ENCODE measurements at places on chromosomes 2 and 18.

GRCh38 chr2:70069049-70069448 is 18.2 kb upstream of the PCBP1 start:
- DNase-seq, result no peak

DNA sequence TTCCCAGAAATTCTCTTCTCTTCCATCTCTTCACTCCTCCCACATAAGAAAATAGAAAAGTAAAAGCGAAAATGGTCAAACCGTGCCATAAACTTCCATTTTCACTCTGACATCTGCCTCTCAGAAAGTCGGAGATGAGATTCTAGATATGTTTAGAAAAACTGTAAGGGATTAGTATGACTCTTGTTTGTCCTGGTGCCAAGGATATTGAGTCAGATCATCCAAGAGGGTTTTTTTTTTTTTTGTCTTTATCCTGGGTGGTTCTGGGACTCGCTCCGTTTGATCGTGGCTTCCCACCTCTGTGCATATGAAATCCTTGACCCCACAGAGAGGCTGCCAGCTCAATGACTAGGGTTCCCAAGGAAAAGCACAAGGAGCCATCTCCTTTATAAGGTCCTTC is 17.3 kb downstream of the EN1 start:
- DNase-seq, result no peak

GRCh38 chr2:239120664-239121063 is 272.8 kb downstream of the TWIST2 start:
- DNase-seq, result no peak

DNA sequence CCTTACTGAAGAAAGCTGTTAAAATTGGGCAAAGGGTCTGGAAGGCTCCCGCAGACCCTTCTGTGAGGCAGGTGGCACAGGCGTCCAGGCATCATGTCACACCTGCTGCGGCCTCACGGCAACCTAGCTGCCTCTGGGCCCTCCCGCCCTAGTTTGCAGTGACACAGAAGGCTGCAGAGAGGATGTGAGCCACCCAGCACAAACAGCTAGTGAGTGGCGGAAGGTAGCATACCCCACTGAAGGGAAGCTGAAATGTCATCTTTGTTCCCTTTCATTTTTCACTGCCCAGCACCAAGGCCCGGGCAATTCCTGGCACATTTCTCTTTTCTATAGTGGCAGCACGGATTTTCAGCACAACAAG is 53.8 kb downstream of the TRAPPC12 start:
- DNase-seq, result no peak

DNA sequence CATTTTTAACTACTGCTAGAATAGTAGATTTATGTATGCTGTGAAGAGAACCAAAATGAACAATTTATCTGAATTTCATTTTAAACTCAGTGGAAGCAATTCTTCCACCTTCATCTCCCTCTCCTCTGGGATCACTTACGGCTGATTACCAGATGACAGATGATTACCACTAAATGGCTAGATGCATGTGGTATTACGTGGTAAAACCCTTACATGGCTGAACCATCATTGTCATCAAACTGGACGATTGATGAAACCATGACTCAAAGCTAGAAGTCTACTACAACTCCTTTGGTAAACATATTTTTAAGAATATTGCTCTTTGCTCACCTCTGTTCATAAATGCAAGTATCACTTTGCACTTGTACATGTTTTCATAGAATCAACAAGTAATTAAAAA is 48.5 kb upstream of the DOCK10 start:
- DNase-seq, result no peak

DNA sequence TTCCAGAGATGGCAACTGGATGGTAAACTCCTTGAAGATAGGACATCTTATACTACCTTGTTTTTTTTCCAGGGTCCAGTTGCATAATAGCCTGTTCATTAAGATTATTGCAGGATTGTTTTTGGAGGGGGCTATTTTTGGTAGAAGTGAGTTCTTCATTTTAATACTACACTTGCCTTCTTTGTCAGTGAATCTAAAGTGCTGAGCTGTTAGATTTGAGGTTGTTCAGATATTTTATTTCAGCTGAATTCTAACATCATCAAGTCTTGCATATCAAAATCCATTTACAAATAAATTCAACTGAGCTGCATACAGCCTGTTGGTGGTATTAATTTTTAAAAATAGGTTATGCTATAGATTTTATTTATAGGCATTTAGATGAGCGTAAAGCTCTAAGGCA is 72.1 kb downstream of the PLCL1 start:
- DNase-seq, result no peak

DNA sequence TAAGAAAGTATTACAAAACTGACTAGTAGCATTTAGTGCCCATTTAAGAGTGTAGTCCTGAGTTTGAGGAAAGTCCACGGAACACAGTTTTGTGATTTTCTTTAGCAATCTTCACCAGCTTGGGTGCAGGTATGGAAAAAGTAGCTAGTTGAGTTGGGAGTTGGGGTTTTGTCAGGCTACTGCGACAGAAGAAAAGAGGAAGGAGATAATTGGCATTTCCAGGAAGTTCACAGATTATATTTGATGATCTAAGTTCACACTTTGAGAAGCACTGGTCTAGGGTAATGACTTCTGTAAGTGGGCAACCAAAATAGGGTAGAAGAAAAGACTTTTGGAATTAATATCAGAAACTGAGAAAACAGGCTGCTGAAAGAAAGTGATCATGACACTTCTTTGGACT is 52.1 kb downstream of the VIL1 start:
- DNase-seq, result no peak

DNA sequence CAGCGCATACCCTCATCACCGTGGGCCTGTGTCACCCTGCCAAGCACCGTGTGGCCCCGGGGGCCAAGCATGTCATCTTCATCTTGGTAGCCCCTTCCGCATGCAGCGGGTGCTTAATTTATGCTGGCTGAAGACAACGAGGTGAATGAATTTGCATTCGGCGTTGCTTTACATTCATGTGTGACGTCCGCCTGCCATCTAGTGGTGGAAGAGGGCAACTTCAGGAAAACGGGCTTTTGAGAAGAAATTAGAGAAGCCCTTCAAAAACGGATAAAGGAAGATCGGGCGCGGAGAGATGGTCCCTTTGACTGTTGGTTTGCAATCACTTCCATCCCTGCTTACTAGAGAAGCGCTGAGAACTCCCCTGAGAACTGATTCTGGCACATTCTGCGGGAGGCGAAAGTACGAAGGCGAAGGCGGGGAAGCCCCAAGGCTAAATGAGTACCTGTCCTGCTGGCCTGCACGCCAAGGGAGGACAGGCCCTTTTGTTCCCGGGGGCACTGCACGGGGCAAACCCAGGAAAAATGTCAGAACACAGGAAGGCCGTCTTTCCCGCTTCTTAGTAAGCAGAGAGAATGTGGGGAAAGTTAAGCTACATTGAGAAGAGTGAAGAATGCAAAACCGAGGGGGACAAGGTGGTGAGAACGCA is 145.9 kb downstream of the ZNF516 start:
- peak; percentile 78 for DNase-seq

DNA sequence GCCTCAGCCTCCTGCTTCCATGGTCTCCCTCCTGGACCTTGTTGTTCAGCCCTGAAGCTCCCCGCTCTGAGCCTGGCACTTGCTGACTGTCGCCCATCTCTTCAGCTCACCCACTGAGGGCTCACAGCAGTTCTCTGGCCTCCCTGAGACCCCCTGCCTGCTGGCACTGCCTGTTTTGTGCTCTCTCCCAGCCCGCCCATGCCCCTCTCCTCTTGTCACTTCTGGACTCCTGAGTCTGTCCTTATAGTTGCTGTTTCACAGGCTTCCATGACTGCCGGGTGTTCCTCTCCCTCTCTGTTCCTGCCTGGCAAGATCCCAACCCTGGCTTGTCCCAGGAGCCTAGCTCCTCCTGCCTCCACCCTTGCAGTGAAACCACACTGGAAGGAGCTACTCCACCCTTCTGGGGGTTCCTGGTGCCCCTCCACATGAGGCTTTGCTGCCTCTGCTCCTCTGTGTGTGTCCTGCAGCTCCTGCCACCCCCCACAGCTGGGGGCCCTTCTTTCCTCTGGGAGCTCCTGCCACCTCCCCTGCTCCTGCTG is 110.6 kb downstream of the CEP192 start:
- DNase-seq, result no peak

DNA sequence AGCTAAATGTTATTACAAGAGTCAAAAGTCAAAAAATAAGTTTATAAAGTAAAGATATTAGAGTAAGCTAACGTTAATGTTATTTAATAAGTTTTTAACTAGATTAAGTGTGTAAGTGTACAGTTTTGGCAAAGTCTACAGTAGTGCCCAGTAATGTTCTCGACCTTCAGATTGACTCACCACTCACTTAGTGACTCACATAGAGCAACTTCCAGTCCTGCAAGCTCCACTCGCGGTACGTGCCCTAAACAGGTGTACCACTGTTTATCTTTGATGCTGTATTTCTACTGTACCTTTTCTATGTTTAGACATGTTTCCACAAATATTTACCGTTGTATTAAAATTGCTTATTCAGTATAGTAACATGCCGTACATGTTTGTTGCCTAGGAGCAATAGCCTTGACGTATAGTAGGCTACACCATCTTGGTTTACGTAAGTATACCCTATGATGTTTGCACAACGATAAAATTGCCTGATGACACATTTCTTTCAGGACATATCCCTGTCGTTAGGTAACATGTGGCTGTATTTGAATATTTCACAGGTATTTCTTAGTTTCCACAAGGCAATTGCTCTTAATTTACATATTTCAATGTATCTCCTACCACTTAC is 1641.9 kb upstream of the PIK3C3 start:
- DNase-seq, result no peak
